ENCODE measurements at places on chromosomes 7 and 10.

DNA sequence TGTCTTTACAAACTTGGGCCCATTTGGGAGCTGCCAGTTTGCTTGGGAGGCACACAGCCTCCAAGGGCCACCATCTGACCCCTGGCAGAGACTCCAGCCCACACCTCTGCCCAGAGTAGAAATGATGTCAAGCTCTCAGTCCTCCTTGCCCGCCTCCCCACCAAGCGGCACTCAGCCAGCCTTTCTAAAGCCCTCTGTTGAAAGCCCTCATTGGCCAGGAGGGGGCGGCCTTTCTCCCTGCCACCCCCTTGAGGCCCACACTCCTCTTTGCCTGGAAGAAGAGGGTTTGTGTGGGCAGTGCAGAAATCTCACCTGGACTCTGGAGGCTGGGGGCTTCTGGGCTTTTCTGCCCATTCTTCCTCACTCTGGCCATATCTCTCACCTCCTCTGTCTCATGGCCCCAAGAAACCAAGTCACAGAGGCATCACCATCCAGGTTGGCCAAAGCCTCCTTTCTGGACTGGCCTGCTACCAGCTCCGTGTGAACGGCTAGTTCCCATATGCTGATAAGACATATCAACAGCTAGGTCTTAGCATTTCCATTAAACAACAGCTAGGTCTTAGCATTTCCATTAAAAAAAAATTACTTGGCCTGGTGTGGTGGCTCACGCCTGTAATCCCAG lies 36.1 kb downstream of the UBTD1 start:
- DNase-seq: no peak

DNA sequence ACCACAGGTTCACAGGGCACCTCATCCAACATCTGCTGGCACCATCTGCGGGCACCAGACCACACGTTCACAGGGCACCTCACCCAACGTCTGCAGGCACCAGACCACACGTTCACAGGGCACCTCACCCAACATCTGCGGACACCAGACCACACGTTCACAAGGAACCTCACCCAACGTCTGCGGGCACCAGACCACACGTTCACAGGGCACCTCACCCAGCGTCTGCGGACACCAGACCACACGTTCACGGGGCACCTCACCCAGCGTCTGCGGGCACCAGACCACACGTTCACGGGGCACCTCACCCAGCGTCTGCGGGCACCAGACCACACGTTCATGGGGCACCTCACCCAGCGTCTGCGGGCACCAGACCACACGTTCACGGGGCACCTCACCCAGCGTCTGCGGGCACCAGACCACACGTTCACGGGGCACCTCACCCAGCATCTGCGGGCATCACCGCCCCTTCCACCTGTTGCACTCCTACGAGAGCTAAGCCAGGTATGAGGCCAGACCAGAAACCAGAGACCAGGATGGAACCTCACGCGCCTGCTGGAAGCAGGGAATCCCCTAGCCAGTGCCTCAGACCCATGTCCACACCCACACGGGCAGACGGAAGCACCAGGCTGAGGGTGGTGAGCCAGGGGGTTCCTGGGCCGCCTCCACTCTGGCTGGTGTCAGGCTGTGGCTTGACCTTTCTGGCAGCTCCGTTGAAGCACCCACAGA lies 182.8 kb downstream of the MAD1L1 start:
- DNase-seq: no peak

DNA sequence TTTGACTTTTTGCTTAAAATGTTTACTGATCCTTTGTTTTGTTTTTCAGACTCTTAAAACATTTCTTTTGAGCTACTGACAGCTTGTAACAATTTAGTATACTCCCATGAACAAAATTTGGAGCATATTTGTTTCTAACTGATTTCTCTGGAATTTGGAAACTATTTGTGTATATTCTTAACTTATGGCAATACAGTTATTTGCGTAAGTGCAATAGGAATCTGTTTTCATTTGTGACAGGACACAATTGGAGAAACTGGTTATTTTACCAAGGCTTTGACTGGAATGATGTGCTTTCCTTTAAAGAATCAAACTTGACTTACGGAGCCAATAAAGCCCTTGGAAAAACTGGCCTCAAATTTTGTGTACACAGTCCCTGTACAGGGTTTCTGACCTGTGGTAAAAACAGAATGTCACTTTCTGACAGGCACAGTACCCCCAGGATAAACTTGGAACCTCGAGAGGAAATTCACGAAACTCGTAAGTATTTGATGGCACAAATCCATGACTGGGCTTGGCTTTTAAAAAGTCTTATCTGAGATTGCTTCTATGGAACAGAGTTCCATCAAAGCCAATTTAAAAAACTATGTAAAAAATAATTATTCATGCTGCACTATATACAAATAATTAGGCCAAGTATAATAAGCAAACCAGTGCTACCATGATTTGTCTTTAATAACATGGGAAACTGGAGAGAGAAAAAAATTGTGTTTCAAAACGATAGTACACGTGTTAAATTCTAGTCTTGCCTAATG lies 70.4 kb downstream of the ST8SIA6 start:
- DNase-seq: no peak

DNA sequence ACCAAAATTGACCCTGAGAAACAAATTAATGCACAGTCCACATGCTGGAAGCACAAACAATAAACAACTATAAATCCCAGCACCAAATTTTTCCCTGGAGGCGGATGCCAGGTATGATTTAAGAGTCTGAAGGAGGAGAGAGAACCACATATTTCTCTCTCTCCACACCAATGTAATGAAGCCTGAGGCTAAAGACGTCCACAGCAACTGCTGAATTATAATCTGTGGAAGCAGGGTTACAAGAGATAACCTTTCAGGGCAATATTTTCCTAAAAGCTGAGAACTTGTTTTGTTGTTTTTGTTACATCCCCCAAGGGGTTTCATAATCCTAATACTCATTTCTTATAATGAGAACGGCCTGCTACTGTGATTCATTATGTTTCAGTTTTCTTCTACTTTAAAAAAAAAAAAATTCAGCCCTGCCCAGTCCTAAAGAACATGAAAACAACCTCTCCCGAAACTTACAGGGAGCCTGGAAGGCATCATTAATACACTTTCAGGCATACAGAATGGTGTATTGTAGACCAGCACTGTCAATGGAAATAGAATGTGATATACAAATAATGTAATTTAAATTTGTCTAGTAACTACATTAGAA lies 48.5 kb upstream of the ABLIM1 start:
- DNase-seq: no peak

DNA sequence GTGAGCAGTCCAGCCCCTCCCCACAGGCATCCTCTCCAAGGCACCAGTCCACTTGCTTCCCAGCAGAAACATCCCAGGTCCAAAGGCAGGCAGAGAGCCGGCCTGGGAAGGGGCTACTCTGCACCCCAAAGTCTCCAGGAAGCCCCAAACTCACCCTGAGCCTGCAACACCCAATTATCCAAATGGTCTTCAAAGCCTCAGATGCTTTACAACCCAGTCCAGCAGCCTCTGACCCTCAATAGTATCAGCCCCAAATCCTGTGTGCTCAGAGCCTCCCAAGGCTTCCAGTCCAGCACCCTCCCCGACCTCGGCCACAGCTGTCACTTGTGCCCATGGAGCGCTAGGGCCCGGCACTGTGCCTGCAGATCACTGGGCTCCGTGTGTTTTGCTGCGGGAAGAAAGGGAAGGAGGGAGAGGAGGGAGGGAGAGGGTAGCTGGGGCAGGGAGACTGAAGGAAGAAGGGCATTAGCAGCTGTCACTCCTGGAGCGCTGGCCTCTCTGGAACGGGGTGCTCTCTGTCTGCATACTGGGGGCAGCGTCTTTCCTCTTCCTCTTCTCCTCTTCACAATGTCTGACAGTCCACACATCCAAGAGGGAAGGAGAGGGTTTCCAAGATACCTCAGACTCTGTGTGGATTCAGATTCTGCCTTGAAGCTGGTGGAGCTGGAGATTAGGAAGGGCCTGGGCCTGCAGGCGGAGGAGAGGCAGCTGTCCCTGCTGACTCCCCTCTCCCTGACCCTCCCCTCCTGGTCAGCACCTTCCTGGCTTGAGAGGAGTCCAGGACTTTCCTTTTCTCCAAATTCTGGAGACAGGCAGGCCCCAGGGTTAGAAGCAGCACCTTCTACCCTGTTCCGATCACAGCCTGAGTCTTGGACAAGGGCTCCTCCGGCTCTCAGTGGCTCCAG lies 13.2 kb downstream of the CALML5 start:
- no peak for DNase-seq

GRCh38 chr10:91104193-91105041 lies 116.0 kb upstream of the PCGF5 start:
- no peak for DNase-seq

DNA sequence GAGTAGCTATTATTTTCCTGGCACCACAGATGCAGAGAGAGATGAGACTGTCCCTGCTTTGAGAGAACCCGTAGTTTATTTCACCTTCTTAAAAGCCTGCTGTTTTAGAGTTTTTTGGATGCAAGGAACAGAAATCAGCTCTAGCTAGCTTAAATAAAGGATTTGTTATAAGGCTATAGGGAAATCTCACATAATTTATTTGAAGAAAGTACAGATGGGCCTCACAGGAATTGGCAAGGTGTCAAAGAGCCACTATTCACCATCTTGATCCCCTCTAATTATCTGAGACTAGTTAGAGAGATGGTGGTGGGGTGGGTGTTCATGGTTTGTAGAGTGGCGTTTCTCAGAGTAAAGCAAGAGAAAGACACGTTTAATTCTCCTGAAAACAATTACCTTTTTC lies 7.3 kb downstream of the KMT2E start:
- no peak for DNase-seq

DNA sequence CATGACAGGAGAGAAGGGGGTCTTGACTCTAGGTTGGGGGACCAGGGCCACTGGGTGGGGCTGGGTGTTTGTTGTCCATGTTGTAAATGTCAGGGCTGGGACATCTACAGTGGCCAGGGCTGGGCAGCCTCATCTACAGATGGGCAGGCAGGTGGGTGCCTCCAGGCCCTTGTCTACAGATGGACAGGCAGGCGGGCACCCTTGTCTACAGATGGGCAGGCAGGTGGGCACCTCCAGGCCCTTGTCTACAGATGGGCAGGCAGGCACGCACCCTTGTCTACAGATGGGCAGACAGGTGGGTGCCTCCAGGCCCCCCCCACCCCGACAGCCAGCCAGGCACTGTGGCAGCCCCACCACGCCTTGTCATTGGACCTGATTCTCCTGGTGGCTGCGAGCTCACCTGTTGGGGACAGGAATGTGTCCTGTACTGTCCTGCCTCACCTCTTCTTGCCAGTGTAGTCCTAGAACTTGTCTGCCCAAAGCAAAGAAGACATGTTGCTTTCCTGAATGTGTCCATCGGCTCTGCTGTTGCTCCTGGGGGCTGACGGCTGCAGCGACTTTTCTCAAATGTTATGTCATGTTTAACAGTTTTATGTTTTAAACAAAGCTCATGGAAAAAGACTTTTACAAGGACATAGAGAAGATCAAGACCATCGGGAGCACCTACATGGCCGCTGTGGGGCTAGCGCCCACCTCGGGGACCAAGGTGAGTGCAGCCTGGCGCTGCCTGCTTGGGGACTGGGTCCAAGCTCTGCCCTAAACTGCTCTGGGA lies 129.9 kb downstream of the ADCY1 start:
- no peak for DNase-seq

- DNase-seq: no peak
Measured at GRCh38 chr7:35384761-35385700, 131.1 kb upstream of the TBX20 start.

- no peak for DNase-seq
Measured at GRCh38 chr7:132526111-132526740, 50.0 kb downstream of the PLXNA4 start.

GRCh38 chr7:919114-919442 lies 35.4 kb downstream of the ADAP1 start:
- DNase-seq: no peak

DNA sequence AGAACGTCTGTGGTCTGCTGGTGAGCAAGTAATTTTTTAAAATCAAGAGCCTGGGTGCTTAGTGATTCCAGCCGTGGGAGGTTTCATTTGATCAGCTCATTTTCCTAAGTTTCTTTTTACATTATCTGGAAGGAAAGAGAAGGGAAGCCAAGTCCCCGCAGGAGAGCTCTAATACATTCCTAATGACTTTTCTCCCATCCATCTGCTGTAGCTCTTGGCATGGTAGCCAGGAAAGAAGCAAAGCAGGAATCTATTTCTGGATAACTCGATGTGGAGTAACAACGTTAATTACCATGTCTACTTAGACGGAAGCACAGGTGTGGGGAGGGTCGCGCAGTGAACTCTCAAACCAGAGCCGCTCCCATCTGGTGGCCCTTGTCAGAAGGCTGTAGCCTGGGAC lies 121.9 kb downstream of the PAXIP1 start:
- no peak for DNase-seq

GRCh38 chr7:69115788-69116187 lies 482.5 kb upstream of the AUTS2 start:
- no peak for DNase-seq

- DNase-seq: no peak
Measured at GRCh38 chr7:19009936-19010280, 107.5 kb downstream of the TWIST1 start.

GRCh38 chr7:77727936-77728701 lies 31.9 kb downstream of the RSBN1L start:
- DNase-seq: no peak

DNA sequence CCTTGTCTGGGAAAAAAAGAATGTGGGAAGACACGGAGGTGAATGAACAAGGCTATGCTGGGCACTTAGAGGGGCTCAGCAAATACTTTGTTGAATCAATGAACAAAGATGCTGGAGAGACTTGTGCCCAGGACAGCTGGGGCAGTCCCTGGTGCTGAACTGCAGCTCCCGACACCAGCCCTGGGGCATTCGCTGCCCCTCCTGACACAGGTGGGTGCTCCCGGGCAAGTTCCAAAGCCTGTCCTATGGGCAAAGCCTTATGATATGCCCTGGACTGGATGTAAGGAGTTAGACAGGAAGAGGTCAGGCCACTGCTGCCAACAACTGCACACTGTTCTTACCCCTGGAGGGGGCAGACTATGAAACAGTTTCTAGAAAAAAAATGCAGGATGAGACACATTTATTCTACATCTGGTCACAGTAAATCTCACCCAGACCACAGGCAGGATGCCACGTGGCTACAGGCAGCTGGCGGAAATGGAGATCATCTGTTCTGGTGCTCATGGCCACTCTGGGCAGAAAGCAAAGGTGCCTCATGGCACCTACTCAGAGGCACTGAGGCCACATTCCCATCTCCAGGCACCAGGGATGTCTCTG lies 21.9 kb upstream of the FRAT2 start:
- no peak for DNase-seq

DNA sequence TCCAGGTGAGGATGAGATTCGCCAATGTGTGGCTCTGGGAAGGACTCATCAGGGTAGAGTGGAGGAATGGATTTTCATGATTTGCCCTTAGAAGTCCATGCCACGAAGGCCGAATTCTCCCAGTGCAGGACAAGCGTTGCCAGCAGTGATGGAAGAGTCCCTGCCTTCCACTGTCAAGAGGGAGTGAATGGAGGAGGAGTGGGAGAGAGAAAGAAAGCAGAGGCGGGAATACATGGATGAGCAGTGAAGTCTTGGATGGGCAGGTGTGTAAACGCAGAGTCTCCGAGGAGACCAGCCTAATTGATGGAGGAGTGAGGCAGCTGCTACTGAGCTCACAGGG lies 419.2 kb downstream of the GLRX3 start:
- no peak for DNase-seq

GRCh38 chr7:21671859-21672258 lies 129.0 kb downstream of the DNAH11 start:
- no peak for DNase-seq

- DNase-seq: no peak
Measured at GRCh38 chr10:121942749-121943416, 15.1 kb upstream of the ATE1 start.

- DNase-seq: no peak
Measured at GRCh38 chr7:5872326-5872725, 8.3 kb upstream of the OCM start.

Data from activated naive CD8-positive, alpha-beta T cell treated with anti-CD3 and anti-CD28 coated beads, Interleukin-2, amount 50 U/mL, for 16 hours (primary cell).